Kidney epithelial cell (primary cell): ENCODE measurements at places on chromosomes 11 and 22.

DNA sequence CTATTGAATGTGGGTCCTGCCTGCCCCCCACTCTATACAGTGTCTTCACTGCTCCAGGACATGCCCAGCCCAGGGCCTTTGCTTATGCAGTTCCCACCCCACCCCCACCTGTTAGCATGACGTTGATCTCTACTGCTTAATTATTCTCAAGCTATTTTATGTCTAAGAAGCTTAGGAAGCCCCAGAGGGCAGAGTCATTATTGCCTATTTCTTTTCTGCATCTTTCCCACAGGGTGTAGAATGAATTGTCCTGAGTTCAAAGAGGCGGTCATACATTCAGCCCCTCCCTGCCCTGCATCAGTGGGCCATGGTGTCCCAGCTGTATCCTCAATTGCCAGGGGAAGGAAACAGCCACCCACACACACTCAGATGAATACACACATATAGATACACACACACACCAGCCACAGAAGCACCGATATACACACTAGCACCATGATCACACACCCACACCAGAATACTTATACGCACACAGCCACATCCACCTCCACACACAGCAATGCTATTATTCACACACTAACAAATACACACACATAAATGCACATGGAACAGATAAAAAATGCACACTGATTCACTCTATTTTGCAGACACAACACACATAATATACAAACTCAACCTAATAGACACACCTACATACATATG is 1.5 kb downstream of the PDE2A start:
- DNase-seq: no peak

DNA sequence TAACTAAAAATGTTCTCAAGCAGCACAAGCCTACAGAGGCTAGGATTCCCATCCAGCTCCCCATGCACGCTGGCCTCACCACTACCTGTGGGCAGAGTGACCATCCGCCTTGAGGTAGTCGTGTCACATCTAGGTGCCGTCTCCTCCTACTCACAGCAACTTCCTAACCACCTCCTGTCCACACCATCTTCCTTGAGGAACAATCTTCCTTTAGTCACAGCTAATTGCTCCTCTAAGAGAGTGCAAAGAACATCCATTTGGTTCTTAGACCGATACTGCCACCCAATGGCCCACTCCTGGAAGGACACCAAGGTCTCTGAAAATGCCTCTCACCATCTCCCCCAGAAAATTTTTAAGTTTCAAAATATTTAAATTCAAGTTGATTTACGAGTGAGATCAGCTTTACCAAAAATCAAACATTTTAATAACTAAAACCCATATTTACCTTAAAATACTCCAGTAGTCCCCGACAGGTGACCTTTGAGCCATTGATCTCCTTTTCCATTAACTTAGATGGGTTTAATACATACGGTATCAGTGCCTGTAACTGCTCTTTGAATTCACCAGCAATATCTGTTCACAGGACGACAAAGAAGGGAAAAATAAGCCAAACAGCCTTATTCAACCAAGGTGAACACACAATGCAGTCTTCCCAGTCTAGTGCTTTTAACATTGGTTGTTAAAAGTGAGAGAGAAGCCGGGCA is 21.7 kb upstream of the PLAAT3 start:
- no peak for DNase-seq

GRCh38 chr11:46534711-46535110 is 59.1 kb downstream of the AMBRA1 start:
- no peak for DNase-seq

DNA sequence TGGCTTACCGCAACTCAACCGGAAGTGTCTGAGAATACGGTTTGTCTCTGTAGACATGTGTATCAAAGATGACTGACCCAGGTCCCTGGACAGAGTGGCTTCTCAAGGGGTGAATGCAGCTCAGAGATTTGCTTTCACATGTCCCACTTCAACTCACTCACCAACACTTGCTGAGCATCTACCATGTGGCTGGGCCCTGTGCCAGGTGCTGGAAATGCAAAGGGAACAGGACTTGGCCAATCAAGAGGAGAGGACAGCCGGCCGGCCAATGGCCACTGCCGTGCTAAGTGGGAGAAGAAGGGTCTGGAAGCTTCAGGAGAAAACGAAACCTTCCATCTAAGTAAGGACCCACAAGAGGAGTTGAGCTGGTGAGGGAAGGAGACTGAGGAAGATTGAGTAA is 151.3 kb downstream of the CEP164 start:
- DNase-seq: no peak

DNA sequence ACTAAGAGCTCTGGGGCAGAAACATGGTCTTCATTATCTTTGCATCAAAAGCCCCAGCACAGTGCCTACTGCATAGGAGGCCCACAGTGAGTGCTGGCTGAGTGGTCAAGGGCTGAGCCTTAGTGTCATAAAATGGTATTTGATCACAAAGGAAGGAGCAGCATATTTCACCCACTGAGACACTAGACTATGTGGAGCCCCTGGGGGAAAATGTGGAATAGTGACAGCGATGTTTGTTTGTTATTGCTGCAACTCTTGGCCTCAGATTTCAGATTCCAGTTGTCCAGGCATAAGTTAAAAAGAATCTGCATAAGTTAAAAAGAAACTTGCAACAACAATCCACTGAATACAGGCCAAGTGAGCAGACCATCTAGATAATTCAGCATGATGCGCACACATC is 7.0 kb downstream of the KIRREL3 start:
- no peak for DNase-seq

DNA sequence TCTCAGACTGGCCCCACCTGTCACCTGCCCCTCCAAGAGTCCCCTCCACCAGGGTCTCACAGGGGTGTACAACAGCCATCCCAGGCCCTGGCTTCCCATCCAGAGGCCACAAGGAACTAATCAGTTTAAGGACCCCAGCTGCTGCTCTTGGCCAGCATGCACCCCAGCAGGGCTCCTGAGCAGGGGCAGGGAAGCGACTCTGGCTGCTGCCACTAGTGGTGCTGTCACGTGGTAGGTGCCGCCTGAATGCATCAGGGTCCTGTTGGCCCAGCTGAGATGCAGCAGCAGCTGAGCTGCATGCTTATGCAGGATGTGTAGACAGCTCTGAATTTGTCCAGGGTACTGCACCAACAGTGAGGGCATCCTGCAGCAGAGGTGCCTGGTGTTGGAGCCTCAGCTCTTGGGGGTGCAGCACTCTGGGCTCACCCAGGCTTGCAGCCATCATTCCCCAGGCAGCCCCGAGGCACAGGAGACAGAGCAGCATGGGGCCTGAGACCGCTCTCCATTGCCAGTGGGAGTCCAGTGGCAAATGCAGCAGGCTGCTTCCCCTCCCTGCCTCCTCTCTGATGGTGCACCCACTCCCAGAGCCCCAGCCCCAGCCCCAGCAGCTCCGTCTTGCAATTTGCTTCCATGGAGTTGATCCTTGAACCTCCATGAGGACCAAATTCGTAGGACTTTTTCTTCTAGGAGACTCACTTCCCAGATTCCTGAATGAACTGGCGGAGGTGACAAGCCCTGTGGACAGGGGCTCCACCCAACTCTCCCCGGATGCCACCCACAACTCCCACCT is 98.7 kb downstream of the MPPED1 start:
- no peak for DNase-seq

- no peak for DNase-seq
These were observed 52.8 kb downstream of the MYH9 start for GRCh38 chr22:36334821-36335603.
